Activated naive CD8-positive, alpha-beta T cell treated with anti-CD3 and anti-CD28 coated beads, Interleukin-2, amount 50 U/mL, for 16 hours (primary cell): ENCODE measurements at places on chromosomes 11 and 22.
A peak's percentile ranks its signal among the peaks of the same experiment; 100 is the strongest.

DNA sequence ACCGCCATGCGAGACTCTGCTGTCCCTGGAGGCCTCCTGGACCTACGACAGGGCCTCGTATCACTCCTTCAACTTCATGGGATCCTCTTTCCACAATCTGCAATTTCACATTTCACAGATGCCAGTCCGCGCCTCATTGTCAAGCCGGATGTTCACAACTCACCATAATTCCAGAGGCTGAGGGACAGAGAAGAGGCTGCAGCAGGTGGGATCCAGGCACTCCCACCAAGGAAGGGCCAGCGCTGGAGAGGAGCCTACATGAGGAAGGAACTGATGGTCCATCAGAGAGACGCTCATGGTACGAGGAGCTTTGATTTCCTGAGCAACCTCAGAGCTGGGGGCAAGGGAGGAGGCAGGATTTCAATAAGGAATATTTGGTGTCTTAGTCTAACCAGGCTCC lies 495.0 kb downstream of the BRD1 start:
- DNase-seq = no peak

DNA sequence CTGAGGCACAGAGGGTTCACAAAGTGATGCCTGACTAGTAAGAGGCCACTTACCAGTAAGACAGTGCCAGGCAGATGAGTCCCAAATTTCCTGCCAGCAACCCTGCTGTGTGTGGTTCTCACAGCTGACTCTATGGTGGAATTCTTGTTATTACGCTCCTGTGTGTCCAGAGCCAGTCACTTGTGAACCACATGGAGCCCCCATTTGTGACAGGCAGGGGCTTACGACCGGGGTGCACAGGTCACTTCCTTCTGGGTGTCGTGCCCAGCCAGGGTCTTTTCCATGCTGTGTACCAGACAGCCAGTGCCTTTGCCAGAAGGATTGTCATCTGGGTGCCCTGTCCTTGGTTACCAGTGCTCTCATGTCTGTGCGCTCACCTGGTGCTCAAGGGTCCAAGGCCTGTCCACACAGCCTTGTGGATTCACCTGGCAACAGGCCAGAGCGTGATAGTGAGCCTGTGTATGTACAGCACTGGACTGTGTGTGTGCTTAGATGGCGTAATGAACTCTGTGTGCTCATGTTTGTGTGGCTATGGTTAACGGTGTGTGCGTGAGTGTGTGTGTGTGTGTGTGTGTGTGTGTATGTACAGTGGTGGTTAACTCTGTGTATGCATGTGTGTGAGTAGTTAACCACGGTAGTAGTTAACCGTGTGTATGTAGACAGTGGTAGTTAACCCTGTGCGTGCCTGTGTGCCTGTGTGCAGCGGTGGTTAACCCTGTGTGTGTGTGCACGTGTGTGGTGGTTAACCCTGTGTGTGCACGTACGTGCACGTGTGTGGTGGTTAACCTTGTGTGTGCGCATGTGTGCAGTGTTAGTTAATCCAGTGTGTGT lies 18.6 kb downstream of the GRAMD4 start:
- no peak for DNase-seq

DNA sequence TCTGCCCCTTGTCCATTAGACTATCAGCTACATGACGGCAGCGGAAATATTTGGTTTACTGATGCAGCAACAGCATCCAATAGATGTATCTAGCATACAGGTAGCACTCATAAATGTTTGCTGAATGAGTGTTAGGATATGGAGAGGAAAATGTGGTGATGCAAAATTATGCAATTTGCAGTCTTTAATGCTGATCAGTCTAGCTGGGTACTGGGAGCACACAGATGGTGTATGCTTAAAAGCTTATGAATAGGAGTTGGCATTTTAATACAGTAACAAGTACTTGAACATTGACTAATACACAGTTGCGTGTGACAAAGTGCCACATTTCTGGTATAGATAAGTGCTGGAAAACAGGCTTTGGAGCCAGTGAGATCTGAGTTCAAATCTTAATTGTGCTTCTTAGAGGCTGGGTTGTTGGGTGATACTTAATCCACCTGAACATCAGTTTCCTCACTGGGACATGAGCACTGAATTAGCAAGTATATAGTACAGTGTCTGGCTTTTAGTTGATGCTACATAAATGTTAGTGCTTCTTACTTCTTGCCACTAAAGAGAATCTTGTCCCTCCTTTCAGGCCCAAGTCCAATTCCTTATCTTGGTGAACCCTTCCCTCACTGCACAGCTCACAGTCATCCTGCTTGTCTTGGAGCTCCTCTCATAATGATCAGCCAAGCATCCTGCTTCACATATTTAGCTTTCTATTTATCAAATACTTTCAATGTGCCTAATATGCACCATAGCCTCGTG lies 99.6 kb downstream of the TIMP3 start:
- no peak for DNase-seq

- DNase-seq = no peak
Measured at GRCh38 chr11:11691296-11692151, 69.7 kb upstream of the GALNT18 start.

- no peak for DNase-seq
Measured at GRCh38 chr22:19180234-19180633, 1.7 kb upstream of the SLC25A1 start.

DNA sequence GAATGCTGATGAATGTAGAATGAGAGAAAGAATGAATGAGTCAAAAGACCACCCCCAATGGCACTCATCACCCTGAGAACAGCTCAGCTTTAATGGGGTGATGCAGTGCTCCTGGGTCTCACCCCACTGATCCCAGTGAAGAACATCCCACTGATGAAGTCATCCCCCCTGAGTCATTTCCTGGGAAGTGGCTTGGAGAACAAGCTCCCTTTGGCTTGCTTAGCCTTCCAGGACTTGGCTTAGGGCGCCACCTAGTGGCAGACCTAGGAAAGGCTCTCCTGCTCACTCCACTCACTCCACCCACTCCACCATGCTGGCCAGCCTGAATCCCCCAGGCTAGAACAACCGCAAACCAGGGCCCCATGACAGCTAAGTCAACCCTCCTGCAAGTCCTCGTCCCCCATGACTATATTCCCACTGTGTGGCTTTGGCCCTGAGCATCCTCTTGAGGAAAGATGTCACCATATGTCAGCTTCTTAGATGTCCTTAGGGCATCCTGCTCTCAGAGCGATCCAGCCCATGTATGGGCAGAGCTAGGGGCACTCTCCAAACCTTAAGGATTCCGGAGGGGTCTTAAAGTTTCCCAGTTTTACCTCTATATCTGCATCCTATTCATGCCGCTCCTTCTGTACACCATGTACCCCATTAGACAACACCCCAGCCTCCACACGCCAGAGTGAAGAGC lies 17.8 kb upstream of the TMPRSS13 start:
- peak; percentile 62 for DNase-seq

GRCh38 chr11:107547961-107548360 lies 17.6 kb downstream of the ALKBH8 start:
- DNase-seq = no peak

DNA sequence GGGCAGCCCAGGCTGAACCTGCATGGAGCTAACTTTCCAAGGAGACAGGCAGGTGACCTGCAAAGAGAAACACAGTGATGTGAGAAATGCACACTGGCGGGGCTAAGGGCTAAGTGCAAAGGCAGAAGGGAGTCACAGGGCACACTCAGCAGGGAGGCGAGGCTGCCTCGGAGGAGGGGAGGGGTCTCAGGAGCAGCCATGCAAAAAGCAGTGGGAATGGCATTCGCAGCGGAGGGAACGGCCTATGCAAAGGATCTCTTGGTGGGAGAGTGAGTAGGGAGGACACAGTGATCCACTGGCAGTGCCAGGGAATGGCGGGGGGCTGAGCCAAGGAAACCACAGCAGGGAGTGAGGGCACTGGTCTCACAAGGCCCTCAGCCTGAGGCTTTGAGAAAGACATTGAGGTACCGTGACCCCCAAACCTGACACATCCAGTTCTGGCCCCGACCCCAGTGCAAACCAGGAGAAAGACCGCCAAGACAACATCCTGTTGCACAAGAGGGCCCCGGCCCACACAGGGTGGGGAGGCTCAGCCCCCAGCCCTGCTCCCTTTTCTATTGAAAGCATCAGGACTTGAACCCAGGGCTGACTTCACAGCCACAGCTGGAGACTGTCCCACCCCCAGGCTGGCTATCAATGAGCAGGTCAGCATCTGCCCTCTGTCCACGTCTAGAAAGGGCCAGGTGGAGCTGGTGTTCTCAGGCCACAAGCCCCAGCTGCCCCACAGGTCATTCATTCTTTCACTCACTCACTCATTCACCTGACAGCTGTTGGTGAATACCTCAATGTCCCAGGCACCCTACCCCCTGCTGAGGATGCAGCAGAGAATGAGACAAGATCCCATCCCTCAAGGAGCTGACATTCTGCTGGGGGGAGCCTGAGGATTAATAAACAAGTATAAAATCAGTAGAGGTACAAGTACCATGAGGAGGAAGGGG lies 50.7 kb downstream of the IGLL1 start:
- no peak for DNase-seq

GRCh38 chr11:129618046-129618569 lies 197.5 kb upstream of the TMEM45B start:
- DNase-seq = no peak

DNA sequence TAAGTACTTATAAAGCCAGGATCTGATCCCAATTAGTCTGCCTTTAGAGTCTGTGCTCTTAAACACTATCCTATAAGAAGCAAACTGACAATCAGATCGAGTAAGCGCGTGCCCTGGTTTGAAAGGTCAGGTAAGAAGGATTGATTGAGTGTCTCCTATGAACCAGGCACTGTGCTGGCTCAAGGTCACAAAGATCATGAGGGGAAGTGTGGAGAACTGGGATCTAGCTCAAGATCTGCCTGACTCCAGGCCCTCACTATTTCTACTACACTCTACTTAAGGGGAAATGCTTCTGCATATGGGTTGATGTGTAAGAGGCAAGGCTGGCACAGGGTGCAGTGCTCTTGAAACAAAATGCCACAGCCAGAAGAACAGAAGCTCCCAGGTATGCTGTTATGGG lies 77.0 kb downstream of the ME3 start:
- DNase-seq = no peak

- no peak for DNase-seq
Measured at GRCh38 chr22:45616432-45616831, 55.2 kb upstream of the ATXN10 start.
